Motor neuron (in vitro differentiated cells): ENCODE measurements at places on chromosomes 1 and 21.

DNA sequence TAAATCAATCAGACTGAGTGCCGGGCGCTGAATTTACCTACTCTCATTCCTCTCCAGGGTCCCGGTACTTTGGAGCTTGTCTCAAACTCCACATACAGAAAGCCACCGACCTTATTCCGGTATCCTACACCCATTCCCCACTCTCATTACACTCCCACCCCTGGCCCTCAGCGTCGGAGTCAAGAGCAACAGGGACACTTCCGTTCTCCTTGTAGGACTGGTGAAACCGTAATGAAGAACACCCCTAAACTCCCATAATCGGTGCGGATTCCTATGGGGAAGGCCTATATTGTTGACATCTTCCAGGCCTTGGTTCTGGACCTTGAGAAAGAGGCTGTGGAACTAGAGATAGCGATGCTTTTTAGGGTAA is 798 bp downstream of the ZBED6 start:
- peak; percentile 17 for ATAC-seq

GRCh38 chr1:5827516-5827915 is 164.7 kb downstream of the NPHP4 start:
- no peak for ATAC-seq

DNA sequence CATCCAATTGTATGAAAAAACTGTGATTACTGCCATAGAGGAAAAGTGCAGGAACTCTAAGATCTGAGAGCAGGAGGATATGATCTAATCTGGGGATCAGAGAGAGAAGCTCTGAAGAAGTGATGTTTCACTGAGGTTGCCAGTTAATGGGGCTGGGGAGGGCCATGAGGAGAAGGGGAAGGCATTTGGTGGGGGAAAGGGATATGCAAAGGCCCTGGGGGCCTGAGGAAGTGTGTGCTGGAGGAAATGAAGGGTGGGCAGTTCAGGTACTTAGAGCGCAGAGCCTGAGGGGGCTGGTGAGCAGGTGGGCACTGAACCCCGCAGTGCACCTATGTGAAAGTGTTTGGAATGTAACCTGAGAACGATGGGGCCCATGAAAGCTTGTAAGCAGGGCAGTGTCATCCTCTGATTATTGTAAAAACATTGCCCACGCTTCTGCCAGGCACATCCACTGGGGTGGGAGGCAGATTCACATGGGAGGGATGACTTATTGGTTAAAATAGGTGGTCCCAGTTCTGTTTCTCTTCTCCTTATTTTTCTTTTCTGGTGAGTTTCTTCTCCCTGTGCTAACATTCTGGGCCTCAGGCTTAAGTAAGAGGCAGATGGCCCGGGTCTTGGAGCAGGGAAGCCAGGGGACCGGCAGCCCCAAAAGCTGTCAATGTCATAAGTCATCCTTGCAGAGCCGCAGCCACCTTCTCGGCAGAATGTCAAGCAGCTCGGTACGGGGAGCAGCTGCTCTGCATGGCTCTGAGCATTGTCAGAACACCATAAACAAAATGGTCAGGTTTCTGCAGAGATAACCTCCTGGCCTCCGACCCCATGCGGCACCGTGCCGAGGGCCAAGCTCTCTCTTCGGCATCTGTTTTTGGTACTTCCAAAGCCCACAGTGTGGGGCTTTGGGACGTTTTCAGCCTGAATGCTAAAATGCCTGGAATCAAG is 492.0 kb upstream of the VAMP3 start:
- no peak for ATAC-seq

DNA sequence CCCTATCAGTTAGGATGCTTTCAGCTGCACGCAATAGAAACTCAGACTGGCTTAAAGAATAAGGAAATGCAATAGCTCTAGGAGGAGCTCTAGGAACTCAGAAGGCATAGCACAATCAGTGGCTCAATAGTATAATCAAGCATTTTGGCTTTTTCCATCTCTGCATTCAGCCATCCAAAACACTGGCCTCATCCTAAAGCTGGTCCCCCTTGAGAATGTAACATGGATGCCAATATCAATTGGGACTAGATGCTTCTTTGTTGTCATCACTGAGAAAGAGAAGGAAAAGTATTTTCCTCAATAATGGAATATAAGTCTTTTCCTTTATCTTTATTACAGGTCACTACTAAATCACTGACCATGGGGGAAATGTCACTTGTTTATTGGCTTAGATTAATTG is 509.5 kb downstream of the PLPP3 start:
- no peak for ATAC-seq

- peak; percentile 76 for ATAC-seq
These were observed 985 bp downstream of the SYT6 start for GRCh38 chr1:114152508-114153260.

DNA sequence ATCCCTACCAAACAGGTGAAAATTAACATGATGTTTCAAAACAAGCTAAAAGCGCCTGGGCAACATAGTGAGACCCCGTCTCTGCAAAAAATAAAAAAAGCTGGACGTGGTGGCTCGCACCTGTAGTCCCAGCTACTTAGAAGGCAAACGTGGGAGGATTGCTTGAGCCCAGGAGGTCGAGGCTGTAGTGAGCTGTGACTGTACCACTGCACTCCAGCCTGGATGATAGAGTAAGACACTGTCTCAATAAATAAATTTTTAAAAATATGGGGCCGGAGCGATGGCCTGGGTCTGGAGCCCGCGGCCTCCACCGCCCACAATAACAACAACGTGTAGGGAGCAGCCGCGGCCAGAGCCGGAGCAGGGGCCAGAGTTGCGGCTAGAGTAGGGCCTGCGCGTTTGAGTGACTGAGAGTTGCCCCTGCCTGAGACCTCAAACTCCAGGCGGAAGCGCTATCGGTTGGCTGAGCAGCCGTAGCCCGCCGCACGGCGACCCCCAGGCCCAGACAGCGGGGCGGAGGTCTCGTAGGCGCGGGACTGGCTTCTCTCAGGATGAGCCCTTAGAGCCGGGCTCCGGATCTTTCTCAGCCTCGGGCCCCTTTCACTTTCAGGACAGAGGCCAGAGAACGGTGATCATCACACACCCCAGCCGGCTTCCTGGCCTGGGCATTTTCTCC is 41.4 kb downstream of the ZMYM1 start:
- ATAC-seq = no peak

- ATAC-seq = no peak
These were observed 159.9 kb upstream of the NEGR1 start for GRCh38 chr1:72442262-72442661.

GRCh38 chr1:42801832-42802473 is 15.0 kb upstream of the ERMAP start:
- no peak for ATAC-seq

DNA sequence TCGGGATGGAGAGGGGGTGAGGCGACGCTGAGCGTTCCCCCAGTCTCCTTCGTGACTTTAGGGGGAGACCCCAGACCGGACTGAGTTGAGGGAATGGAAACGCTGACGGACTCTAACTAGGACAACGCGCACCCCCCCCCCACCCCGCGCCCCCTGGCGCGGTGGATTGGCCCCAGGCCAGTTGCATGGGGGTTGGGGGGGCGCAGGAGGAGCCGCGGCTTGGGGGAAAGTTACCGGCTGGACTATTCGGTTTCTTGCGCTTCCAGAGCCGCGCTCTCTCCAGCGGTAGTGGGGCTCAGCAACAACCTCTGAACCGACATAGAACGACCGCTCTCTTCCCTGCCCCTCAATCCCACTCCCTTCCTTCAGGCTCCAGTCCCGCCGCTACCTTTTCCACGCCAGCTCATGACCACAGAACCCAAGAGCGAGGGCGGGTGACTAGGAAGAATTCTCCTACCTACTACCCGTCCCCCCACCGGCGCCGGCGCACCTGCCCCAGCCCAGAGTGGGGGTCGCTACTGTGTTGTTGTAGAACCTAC is 694 bp downstream of the ZBTB7B start:
- ATAC-seq = no peak

DNA sequence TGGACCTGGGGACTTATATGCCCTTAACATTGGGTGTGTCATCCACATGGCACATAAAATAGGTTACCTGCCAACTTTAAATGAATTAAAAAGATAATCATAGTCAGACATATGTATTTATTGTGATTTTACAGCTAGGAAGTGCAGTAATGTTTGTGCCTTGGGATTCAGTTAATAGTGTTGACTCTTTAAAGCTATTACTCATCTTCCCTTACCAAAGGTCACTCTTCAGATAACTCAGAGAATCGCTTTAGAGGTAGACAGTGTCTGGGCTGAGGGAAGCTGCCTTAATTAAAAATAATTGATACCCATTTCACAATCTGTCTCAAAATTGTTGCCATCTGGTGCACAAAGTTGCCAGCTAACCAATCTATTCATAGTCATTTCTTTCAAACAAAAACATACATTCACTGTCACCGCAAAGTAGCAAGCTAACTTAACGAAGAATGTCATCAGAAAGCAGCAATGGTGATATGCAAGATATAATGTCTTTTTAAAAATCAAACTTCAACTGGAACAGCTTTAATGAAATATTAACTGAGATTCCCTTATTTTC is 3.0 kb upstream of the KRTAP15-1 start:
- no peak for ATAC-seq

- ATAC-seq = no peak
These were observed 53.5 kb downstream of the S1PR1 start for GRCh38 chr1:101290119-101290921.

- ATAC-seq = no peak
These were observed 4.5 kb downstream of the GUCA2B start for GRCh38 chr1:42157667-42158066.

GRCh38 chr1:6370006-6370405 is 23.6 kb downstream of the ACOT7 start:
- ATAC-seq = no peak

DNA sequence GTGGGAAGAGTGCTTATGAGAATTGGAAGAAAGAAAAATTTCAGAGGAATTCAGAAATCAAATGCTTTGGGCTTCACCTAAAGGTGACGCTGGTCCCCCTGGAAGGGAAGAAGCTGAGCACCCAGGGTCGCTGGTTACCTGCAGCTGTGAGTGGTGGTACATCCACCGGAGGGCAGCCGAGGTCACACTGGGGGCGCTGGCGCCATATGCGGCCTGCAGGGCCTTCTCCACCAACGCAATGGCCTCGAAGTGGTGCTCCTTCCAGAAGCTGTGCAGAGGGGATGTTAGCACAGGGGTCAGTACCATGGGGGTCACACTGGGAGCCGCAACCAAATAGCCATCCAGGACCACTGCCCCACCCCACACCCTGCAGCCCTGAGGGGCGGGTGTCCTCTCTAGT is 6.1 kb downstream of the AKR7A2 start:
- ATAC-seq = no peak

DNA sequence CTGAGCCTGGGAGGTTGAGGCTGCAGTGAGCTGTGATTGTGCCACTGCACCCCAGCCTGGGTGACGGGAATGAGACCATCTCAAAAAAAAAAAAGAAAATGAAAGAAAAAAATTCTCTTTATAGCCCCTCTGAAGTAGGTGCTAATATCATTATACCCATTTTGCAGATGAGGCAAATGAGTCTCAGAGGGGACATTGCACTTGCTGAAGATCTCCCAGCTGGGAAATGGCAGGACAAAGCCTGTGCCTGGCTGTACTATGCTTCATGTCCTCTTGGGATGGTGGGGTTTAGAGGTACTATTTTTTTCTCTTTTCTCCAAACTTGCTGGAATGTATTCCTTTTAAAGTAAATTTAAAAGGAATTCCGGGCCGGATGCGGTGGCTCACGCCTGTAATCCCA is 1.6 kb downstream of the SMPDL3B start:
- no peak for ATAC-seq

DNA sequence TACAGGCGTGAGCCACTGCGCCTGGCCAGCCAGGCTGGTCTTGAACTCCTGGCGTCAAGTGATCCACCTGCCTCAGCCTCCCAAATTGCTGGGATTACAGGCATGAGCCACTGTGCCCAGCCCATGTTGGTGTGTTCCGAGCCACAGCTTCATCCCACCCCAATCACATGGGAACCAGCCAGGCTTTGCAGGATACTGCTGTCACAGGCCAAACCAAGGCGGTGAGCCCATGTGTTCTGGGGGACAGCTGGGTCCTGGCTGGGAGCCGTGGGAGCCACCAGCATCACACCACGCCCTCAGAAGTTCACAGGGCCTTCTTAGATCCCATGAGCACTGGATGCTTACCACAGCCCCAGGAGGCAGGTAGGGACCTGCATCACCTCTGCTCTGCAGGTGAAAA is 56.9 kb downstream of the DHRS3 start:
- ATAC-seq = no peak

DNA sequence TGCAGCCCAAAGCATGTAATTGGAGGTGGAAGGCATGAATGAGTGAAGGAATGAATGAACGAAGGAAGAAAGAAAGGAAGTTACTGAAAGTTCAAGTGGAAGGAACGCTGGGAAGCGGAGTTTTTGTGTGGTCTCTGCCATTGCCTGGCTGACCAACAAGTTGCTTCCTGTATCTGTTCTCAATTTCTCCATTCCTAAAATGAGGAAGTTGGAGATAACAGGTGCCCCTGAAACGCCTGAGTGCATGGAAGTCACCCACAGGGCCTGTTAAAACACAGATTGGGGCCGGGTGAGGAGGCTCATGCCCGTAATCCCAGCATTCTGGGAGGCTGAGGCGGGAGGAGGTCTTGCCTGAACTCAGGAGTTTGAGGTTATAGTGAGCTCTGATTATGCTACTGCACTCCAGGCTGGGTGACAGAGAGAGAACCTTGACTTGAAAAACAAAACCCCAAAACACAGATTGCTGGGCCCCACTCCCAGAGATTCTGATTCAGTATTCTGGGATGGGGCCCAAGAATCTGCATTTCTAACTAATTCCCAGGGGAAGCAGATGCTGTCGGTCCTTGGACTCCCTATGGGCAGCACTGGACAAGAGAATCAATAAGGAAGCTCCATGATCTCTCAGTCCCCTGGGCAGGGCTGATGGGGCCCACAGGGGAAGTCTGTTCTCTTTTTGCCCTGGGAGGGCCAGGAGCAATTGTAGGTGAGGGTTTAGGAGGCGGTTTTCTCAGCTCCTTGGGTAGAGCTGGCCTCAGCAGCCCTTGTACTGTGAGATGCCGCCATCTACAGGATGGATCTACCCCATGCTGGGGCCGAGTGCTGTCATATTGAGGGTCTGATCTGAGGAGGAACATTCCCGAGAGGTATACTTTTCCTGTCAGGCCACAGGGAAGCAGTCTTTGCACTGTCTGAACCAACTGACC is 3.3 kb upstream of the CNR2 start:
- ATAC-seq = peak; percentile 98

GRCh38 chr1:36211841-36212240 is 12.4 kb upstream of the THRAP3 start:
- no peak for ATAC-seq

DNA sequence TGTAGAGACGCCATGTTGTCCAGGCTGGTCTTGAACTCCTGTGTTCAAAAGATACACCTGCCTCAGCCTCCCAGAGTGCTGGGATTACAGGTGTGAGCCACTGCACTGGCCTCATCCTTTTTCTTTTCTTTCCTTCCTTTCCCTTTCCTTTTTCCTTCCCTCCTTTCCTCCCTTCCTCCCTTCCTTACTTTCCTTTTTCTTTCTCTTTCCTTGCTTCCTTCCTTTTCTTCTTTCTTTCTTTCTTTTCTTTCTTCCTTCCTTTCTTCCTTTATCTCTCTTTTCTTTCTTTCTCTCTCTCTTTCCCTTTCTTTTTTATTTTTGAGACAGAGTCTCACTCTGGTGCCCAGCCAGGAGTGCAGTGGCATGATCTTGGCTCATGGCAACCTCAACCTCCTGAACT is 5.8 kb downstream of the FAM229A start:
- ATAC-seq = no peak
